ENCODE measurements at places on chromosomes 6 and 20. TPM values are rescaled to one million over a fixed set of nuclear protein-coding genes. Genes with fewer than 3 reads are reported as not detected.
A peak's percentile ranks its signal among the peaks of the same experiment; 100 is the strongest.

DNA sequence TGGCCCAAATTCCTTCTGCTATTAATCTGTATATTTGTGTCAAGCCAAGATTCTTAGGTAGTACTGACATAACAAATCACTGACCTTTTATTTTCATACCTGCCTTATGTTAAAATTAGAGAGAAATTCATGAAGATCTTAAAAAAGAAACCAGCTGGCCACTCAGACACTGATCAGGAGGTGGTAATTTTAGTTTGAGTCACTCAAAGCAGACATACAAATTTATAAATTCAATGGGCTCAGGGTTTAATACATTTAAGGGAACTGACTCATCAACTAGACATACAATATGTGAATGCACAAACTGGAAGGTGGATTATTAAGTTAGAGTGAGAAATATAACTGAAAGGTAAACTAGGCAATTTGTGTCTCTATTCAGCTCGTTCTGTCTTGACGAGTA, 711.9 kb upstream of the EYS start:
- no peak for DNase-seq

- no peak for DNase-seq
Observed at GRCh38 chr6:74939151-74939708, 266.6 kb downstream of the COL12A1 start.

GRCh38 chr20:25489221-25489871, 81.9 kb downstream of the GINS1 start:
- DNase-seq: no peak

DNA sequence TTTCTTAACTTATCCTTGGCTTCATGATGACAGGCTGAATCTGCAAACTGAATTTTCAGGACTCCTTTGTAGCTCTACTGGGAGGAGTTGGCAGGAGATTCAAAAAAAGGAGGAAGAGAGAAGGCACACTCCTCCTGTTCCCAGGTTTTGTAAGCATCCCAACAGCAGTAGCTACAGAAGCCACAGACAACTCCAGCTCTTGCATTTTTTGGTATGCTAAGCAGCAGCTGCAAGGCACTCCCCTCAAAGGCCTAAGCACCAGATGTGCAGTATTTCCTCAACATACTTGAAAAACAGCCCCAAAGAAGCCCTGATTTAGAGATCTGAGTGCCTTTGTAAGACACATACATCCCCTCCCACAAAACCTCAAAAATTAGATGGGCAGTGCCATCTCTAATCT, 328.6 kb upstream of the SYNCRIP start:
- DNase-seq: no peak

DNA sequence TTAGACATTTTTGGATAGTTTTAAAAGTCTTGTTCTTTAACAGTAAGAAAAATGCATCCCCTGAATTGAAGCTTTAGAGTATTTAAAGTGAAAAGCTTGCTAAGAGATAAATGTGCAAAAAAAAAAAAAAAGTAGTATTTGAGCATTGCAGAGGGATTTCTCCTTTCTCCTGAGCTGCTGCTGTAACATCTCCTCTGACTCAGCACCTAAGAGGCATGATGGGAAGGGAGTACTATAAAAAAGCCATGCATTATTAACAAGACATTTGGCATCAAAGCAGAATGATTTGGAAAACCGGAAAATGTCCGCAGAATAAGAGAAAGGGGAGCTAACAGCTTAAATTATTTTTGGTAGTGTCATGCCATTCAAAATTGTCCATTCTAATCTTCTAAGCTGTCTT, 27.9 kb downstream of the B4GALT5 start:
- DNase-seq: no peak

- DNase-seq: no peak
Observed at GRCh38 chr6:505374-505773, 113.8 kb downstream of the IRF4 start.

- DNase-seq: no peak
Observed at GRCh38 chr6:164401871-164402270, 907.5 kb downstream of the C6orf118 start.

DNA sequence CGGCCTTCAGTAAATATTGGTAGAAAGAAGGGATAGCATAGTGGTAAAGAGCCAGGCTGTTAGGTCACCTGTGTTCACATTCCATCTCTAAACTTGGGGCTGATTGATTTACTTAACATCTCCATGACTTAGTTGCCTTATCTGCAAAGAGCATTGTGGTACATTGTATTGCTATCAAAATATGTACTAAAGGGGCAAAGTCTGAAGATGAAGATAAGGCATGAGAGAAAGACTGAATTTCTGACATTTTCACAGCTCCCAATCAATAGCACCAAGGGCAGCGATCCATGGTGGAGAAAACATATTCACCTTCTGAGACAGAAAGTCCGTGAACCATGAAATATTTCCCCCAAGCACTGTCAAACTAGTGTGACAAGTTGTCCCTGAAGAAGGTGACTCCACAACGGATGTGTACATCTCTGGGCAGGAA, 223.3 kb upstream of the STXBP5 start:
- DNase-seq: no peak

DNA sequence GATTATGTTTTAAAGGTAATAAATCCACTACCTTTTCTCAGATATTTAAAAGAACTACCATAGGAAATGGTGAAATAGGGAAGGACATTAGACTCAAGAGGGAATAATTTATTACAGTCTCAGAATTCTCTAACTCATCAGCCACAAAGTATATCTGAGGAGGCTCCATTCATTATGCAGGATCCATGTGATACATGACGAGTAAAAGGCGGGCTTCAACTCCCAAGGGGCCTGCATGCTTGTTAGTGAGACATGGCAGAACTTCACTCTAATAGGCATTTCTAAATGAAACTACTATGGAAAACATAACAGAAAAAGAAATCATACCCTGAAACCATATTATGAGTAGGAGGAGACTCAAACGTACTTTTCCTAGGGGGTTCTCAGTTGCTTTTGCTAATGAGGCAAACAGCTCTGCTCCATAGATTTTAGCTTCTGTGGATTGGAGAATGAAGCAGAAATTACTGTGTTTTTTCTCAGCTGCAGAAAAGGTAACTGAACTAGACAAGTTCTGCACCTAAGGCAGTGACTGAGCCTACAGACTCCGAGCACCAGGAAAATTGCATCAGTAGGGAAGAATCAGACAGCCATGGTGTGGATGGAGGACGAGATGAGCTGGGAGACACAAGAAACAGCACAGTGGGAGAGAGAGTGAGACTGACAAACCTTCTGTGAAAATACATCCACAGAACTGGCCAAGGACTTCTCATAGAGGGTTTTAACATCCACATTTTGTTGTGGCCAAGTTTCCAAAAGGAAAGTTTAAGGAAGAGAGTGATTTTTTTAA, 254.6 kb upstream of the PRDM1 start:
- DNase-seq: no peak

GRCh38 chr6:71983131-71983530, 96.8 kb downstream of the RIMS1 start:
- DNase-seq: no peak

DNA sequence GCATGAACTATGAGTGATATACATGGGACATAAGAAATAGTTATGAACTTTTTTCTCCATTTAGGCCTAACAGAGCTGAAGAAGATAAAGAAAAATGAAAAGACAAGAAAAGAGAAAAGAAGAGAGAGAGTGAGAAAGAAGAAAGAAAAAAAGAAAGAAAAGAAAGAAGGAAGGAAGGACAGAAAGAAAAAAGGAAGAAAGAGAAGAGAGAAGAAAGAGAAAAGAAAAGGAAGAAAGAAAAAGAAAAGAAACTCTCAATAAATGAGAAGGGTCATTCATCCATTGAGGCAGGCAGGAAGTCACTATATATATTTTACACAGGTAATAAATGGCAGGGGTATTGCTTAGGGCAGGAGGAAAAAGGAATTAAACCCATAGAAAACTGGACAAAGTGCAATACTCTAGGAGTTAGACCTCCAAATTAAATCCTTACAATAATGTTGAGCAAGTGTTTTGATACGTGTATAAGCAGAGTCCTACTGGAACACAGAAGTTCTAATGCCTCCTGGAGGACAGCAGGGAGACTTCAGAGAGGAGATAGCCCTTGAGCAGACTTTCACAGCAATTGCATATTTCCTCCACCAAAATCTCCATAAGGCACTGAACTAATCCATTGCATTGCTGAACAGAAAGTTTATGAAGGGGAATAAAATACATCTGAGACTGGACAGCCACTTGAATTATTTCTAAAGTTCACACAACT, 86.4 kb upstream of the TENT5A start:
- DNase-seq: no peak

- peak; percentile 38 for DNase-seq
Observed at GRCh38 chr6:72218125-72218524, 331.8 kb downstream of the RIMS1 start.

DNA sequence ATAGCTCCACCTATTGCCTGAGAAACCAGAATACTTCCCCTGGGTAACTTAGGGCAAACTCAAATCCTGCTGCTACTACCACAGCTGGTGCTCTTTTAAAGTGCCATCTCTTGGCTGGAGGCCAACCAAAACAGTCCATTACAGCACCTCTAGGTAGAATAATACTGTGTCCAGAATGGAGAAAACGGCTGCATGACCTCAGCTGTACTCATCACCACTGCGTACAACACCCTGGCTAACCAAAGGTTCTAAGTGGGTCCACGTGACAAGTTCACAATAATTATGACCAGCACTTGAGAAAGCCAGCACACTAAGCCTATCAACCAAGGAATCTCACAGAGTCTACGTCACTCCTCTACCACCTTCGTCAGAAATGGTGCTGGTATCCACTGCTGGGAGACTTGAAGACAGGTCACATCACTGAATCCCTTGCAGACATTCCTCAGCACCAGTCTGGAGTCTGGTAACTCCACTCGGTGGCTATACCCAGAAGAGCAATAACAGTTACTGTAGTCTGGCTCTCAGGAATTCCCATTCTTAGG, 40.9 kb upstream of the PKIB start:
- no peak for DNase-seq

DNA sequence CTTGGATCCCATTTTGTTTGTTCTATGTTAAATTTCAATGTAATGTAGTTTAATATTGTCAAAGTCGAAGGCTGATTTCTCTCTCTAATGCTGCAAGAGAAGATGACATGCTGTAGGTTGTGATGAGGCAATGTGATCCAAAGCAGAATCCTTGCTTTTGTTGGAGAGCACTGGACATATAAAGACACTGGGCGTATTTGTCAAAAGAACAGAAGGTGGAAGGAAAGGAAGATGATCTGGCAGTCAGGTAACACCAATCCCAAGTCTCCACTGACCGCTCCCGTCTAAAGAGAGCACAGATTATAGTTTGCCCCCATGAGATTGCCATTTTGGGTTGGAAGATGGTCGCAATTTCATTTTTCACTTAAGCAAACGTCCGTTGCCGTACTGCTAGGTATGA, 935 bp upstream of the RFX6 start:
- DNase-seq: no peak

DNA sequence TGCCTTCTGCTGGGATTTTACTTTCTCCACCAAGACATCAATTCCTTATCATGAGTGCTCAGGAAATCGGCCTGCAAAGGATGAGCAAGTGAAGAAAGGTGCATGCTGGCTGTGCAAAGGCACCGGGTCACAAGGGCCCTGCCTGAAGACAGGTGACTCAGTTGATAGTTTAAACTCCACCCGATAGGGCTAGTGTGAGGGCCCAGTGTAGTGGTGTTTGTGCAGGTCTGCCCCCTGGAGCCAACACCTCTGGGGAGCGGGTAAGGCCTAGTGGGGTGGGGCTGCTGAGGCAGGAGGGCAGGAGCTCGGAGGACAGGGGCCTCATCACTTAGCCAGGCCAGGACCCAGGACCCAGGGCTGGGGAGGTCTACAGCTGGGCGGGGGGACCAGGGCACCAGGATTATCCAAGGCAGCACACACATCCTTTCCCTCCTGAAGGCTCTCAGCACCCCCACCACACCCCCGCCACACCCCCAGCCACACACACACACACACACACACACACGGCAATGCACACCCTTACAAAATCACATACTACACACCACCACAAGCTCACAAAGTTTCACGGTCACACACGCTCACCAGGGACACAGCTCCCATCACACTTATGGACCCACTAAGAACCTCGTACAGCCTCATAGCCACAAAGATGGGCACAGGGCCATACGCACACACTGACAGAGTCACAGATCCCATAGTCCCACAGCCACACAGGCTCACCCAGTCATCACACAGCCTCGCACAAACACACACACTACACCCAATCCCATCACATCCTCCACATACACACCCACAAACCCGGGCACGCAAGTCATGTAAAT, 75.4 kb downstream of the GRM4 start:
- peak; percentile 14 for DNase-seq

- DNase-seq: peak; percentile 28
Observed at GRCh38 chr6:46325561-46326530, 155.1 kb upstream of the ENPP5 start.

DNA sequence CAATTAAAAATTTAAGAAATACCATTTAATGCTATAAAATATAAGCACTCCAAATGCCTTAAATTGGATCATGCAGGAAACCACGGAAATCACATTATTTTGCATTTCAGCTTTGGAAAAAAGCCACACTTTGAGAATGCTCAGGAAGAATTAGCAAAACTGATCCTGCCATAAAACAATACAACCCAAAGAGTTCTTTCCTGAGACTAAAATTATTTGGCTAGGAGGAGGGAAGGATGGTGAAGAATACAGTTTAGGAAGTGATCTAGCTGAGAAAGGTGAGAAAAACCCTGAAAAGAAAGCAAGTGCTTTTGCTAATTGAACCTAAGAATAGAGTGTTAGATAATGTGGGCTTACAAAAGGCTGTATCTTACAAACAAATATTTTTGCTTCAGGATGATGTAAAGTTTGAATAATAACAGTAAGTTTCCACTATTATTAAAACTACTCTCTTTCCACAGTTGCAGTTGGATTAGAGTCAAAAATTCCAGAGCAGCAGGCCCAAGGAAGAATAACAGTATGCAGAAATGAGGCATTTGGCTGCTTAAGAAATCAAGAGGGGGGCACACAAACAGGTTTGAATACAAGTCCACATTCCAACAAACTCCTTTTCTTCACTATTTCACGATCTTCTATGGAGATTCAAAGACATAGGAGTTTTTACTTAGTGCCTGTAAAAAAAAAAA, 565.4 kb downstream of the RFPL4B start:
- DNase-seq: no peak

The DEFB132 gene
- not detected for total RNA-seq

The CCM2L gene
- total RNA-seq: not detected

The OR2B6 gene
- total RNA-seq: not detected

All from MG63 (cell line).